ENCODE measurements at places on chromosomes 11 and 22.

DNA sequence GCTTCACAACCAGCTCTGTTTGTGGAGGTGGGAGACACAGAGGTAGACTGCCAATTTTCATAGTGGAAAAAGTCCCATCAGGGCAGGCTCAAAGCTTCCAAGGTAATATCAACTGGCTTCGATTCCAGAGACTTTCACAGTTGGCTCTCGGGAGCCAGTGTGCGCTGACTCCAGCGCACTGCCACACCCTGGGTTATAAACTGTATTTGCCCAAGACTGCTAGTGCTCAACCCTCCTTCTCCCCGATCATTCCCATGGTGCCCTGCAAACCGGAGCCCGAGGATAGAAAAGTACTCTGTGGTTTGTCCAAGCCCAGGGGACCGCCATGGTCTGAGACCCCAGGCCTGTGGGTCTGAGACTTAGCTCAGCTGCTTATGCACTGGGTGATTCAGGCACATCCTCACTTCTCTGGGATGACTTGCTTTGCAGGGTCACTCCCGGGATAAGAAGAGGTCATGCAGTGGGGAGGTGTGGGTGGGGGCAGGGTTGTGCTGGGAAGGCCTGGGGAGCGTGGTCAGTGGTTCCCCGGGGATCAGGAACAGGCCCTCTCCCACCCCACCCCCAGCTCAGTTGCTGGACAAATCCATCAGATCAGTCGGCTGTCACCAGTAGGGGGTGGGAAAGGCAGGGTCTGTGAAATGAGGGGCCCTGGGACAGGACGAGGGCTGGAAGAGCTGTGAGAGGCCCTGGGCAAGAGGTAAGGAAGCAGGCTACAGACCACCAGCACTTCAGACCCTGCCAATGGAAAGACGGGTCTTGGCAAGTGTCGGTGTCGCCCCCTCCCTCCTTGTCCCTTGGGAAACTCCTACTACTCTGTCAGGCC, 26.7 kb upstream of the PICK1 start:
- DNase-seq: no peak

DNA sequence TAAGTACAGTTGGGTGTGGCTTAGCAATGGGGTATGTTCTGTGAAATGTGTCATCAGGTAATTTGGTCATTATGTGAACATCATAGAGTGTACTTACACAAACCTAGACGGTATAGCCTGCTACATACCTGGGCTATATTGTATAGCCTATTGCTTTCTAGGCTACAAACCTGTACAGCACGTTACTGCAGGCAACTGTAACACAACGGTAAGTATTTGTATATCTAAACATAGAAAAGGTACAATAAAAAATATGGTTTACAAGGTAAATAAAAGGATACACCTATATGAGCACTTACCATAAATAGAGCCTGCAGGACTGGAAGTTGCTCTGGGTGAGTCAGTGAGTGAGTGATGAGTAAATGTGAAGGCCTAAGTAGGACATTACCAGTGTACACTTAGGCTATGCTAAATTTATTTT, 73.1 kb upstream of the GDPD4 start:
- DNase-seq: no peak

DNA sequence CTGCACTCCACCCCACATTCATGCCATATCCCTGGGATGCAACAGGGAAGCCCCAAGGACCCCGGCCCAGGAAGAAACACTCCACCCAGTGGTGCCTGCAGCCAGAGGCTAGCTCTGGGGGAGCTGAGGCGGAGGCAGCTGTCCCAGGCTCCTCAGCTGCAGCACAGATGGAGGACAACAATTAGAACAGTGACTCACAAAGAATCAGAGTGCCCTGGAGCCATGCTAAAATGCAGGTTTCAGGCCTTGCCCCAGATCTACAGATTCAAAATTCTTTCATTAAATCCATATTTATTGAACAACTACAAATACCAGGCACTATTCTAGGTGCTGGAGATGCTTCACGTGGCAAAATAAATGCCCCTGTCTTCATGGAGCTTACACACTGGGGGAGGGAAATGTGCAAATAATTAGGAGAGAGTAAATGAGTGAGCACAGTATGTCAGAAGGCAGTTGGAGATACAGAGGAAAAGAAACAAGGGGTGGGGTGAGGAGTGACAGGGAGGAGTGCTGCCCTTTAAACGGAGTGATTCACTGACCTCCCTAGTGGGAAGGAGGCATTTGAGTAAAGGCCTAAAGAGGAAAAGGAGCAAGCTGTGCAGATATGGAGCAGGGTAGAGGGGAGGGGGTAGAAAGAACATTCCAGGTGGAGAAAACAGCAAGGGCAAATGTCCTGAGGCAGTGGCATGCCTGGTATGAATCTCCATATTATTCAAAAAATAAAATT, 73.3 kb upstream of the CSNK2A3 start:
- DNase-seq: no peak

DNA sequence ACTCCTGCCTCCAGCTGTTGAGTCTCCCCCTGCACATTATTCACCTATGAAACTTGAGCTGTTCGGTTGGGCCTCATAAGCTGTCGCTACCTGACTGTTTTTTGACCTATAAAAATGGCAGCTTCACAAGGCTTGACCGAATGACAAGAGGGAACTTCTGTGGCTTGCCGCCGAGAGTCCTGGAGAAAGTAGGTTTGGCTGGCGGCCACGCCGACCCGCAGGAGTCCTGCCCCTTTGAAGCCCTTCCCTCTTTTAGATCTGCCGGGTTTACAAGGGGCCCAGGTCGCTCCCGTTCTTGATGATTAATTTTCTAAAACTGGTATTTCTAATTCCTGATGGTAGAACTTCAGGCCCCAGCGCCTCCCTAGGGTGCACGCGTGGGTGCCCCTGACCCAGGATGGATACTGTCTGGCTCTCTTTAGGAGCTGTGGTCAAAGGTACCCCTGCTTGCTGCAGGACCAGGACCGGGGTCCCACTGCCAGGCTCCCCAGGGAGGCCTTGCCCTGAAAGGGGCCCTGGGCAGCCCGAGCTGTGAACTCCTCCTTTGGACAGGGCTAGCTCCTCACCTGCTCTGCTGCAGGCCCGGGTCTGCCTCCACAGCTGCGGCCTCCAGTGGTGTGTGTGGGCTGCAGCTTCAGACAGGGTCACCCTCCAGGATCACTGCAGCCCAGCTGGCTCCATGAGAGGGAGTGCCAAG, 171.8 kb downstream of the CTTN start:
- DNase-seq: no peak

DNA sequence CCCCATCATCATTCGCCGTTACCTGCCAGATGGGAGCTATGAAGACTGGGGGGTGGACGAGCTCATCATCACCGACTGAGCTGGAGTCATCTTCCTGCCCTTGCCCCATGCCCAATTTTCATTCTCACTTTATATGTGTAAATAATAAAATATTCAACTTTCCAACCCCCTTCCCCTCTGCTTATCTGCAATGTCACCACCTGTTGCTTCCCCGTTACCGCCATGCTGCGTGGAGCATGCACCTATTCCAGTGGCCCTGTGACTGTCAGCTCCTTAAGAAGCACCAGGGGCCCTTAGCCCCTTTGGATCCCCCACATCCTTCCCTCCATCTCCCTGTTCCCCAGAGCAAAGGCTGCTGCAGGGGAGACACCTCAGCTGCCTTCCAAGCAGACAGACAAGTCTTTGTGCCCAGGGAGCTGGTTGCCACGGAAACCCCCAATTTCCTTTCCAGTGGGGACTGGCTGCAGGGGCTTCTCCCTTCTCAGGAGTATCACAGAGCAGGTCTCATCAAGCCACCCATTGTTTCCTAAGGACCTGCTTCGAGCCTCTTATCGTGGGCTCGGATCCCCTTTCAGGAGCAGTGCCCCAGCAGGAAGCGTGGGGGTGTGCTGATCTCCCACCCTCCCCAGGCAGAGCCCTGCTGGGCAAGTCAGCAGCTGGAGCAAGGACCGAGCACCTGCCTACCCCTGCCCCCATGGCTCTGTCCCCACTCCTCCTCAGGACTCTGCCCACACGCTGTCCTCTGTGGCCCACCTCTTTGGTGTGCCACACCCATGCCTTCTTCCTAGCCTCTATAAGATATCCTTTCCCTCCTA, 14.3 kb downstream of the POLR2F start:
- no peak for DNase-seq

DNA sequence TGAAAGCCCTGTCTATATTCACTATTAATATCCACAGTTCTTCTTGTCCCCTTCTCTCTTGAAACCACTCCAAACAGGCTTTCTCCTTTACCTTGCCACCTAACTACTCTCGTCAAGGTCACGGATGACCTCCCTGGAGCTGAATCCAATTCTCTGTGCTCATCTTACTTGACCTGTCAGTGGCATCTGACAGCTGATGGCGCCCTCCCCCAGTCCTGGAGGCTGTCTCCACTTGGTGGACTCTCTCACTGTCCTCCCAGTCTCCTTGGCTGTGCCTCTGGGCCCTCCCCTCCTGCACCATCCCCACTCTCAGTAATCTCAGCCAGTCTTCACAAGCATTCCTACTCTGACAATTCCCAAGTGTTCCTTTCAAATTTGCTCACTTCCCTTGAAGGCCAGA, 8.7 kb downstream of the TNKS1BP1 start:
- DNase-seq: no peak

DNA sequence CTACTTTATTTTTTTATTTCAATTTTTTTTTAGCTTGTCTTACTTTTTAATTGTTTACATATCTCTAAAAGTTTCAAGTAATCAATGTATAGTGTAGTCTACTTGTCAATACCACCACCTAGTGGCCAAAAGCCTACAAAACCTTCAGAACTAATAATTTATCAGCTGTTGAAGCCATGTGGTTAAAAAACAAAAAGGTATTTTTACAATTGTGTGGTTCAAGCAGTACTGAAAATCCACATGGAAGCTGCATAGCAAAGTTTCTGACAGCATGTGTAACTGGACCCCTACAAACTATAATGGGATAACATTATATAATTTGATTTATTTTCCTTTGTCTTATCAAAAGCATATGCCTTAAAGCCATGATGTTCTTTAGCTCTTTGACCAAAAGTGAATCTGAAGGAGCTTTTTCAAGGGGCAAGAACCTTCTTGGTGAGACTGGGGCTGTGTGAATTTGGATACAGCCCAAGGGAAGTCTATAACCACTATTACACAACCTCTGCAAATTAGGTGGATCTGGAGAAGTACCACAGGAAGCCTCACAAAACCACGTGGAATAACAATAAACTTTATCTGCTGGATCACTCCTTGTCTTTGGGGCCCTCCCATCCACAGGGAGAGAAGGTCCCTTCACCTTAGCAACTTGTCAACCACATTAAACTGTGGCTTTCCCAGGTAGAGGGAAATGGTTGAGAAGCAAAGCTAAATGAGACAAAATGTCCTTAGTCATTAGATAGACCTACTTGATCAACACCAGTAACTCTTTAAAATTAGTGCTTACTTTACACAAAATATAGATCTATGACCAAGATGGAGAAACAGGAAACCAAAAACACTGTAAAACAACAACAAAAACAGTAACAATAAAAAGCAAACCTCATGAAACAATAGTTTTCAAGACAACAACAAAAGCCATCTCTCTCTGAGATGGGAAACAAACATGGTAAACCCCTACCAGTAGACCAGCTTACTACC, 9.9 kb downstream of the NARS2 start:
- no peak for DNase-seq

DNA sequence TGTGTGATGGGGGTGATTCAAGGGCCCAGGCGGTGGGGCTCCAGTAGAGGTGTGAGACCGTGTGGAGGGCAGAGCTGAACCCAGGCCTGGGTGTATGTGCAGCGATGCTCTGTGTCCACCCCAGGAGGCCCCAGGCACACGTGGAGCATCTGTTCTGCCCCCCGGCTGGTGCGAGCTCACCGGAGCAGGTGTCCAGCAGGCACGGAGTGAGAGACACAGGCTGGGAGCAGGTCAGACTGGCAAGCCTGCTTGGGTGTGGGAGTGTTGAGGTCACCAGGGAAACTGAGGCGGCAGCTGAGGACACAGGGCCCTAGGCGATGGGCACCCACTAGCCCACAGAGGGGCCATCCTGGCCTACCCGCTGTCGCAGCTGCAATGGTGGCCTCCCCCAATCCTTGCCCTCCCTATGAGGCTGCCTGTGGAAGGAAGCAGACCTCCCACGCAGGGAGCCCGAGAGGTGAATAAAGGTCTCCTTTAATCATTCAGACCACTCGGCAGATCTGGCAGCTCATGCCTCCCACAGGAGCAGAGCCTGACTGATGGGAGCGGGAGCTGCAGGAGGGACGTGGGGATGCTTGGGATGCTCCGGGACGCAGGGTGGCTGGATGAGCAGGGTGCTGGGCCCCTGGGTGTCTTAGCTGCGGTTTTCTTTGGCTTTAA, 1165.1 kb downstream of the BRD1 start:
- DNase-seq: no peak

DNA sequence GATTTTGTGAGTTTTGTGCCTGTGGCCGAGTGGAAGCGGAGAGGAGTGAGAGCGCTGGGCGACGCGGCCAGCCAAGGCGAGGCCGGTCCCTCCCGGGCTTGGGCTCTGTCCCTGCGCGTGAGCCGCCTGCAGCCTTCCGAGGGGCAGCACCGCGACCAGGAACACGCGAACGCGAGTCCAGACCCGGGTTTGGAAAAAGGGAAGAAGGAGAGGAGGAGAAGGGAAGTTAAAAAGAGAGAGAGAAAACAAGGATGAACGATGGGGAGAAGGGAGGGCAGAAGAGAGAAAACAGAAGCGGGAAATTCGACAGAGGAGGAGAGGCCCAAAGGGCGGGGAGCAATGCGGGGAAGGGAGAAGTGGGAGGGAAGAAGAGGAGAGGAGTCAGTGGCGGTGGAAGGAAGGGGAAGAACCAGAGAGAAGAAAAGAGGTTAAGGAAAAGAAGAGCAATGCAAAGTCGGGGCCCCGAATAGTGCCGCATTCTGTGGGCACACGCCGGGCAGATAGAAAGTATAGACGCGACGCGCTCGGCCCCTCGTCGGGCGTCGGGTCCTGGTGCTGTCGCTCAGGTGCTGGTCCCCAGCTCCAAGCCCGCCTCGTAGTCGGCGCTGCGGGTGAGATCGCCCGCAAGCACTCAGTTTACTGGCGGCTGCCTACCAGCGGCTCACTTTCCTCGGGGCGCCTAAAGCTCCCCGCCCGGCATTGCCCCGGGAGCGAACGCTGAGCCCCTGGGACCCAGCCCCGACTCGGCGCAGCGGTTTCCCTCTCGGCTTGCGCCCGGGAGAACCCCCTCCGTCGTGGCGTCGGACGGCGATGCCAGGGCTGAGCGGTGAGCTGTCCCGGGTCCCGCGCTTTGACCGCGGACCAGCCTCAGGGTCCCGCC, 2.8 kb upstream of the BARX2 start:
- DNase-seq: no peak

- no peak for DNase-seq
These were observed 20.5 kb downstream of the DAGLA start for GRCh38 chr11:61700720-61701119.

- DNase-seq: no peak
These were observed 169.9 kb downstream of the KIF18A start for GRCh38 chr11:27938011-27938410.

Measured in activated naive CD4-positive, alpha-beta T cell treated with Interleukin-2 at 50 U/mL for 16 hours (primary cell).